NCI-H1417 treated with DMSO at 0.1 percent for 48 hours (cell line): ENCODE measurements at places on chromosomes 2 and 18.
A peak's percentile ranks its signal among the peaks of the same experiment; 100 is the strongest.

GRCh38 chr2:150981826-150982225, 279.8 kb downstream of the RBM43 start:
- no peak for DNase-seq

GRCh38 chr2:175004980-175005732, at the start of gene CHN1:
TSS of gene CHN1 (minus strand) at chr2:175005381. CDS start at chr2:175004912, 469 bp downstream.
- DNase-seq: peak; percentile 77

DNA sequence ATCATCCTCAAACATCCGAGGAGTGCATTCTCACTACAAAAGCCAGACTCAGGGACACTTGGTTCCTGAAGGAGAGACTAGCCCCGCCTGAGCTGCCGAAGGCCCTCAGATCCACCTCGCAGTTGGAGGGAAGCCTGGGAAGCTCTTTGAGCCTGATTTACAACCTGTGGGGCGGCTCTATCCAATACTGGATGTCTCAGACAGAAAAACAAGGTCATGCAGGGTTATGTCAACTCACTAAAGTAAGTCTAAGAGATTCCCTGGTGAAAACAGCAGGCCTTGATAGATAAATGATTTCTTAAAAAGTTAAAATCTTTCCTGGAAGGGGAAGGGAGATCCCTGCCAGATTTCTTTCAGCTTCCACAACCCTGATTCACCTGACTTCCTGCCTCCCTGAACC, 284.3 kb downstream of the CYP26B1 start:
- no peak for DNase-seq

DNA sequence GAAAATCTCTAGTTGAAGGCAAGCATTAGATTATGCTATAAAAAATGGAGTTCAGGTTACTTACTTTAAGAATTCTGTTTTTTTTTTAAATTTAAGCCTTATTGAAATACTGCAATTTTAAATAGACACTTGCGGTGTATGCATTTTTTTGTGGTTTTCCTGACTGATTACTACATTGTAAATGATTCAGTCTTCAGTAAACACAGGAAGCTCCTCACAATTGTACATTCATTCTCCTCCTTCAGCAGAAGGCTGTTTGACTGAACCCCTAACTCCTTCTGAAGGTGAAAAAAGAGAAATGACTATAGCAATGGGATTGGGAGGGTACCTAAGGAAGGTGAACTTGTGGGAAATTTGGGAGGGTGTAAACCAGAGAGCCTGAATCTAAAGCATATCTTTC, 136.1 kb downstream of the GCA start:
- no peak for DNase-seq

- no peak for DNase-seq
These were observed 197.4 kb downstream of the NBAS start for GRCh38 chr2:15363734-15364133.
